ENCODE measurements at places on chromosomes 1 and 21. TPM values are rescaled to one million over a fixed set of nuclear protein-coding genes. Genes with fewer than 3 reads are reported as not detected.

- DNase-seq: no peak
These were observed 155.5 kb downstream of the BACH1 start for GRCh38 chr21:29454179-29454578.

- no peak for DNase-seq
These were observed 2.5 kb downstream of the SDC3 start for GRCh38 chr1:30905916-30906620.

Gene TTLL7
- 3.1 TPM for total RNA-seq

Gene GRIK1
- total RNA-seq: 0.76 TPM

- DNase-seq: no peak
These were observed 1.6 kb downstream of the DONSON start for GRCh38 chr21:33586927-33587326.

Gene FMO2
- total RNA-seq: 2.5 TPM
